ENCODE measurements at places on chromosomes 3 and 15. TPM values are rescaled to one million over a fixed set of nuclear protein-coding genes. Genes with fewer than 3 reads are reported as not detected.

- H3K4me3 ChIP-seq = no peak overlapping the region
- DNase-seq = peak; percentile 75
- peak overlapping the region; percentile 81 for H3K27ac ChIP-seq
Measured at GRCh38 chr15:66780172-66780972, 78.3 kb downstream of the SMAD6 start.

GRCh38 chr3:149480326-149481017, 6.0 kb downstream of the TM4SF4 start:
- no peak overlapping the region for H3K4me3 ChIP-seq
- DNase-seq = peak; percentile 86
- H3K36me3 ChIP-seq = no peaks in the 10 kb centered on the region
- no peaks in the 10 kb centered on the region for H3K27me3 ChIP-seq
- no peak overlapping the region for H3K27ac ChIP-seq

SHF gene
- 8.7 TPM for total RNA-seq

RTP1 gene
- total RNA-seq = not detected

DNA sequence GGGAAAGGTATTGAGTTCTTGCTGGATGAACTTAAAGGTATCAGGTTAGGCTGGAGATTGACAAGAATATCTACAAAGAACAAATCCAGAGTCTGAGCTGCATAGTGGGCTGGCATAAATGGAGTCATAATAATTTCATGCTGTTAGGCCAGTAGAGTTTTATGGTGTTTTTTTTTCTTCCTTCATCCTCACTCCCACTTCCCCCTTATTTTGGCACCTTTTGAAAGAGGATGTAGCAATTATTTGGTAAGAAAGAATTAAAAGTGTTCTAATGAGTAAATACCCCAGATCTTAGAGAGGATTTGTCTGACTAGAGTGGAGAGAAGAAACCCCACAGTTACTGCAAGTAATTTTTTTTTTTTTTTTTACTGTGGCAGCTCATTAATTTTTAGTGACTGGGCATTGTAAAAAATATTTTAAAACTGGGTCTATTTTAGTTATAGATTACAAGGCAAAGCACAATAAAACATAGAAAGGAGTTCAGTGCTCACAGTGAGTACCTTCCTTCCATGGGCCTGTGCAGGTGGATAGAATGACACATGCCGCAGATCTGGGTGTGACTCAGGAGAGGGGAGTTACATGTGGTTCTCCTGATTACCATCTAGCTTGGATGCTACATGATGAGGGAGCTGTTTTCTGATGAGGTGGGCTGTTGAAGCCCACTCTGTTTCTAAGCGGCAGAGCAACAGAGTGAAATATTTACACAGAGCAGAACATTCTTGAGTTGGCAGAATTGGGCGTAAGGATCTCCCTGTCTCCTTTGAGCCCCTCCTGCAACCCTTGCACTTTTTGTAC, 5.3 kb downstream of the EDEM1 start:
- no peaks in the 10 kb centered on the region for H3K4me1 ChIP-seq
- DNase-seq = no peak
- H3K4me3 ChIP-seq = no peak overlapping the region
- H3K27ac ChIP-seq = no peak overlapping the region
- no peaks in the 10 kb centered on the region for H3K27me3 ChIP-seq

GRCh38 chr15:96186105-96186504, 144.4 kb upstream of the NR2F2 start:
- H3K36me3 ChIP-seq = no peaks in the 10 kb centered on the region
- DNase-seq = no peak
- no peak overlapping the region for H3K27ac ChIP-seq
- no peak overlapping the region for H3K4me3 ChIP-seq

- DNase-seq = no peak
- H3K27ac ChIP-seq = no peak overlapping the region
- H3K36me3 ChIP-seq = no peaks in the 10 kb centered on the region
- H3K4me3 ChIP-seq = no peak overlapping the region
- no peaks in the 10 kb centered on the region for H3K27me3 ChIP-seq
- H3K4me1 ChIP-seq = no peaks in the 10 kb centered on the region
Measured at GRCh38 chr3:61960976-61961375, 399.6 kb downstream of the PTPRG start.

- peaks cover 4% of the 10 kb centered on the region for H3K4me1 ChIP-seq
- H3K36me3 ChIP-seq = no peaks in the 10 kb centered on the region
- no peak for DNase-seq
Measured at GRCh38 chr3:45225465-45226205, 452 bp downstream of the TMEM158 start.

- no peak for DNase-seq
- H3K36me3 ChIP-seq = no peaks in the 10 kb centered on the region
Measured at GRCh38 chr3:186185194-186185787, 76.4 kb upstream of the ETV5 start.

GRCh38 chr15:65115542-65115941, 542 bp upstream of the UBAP1L start:
- no peak overlapping the region for H3K27ac ChIP-seq
- no peak for DNase-seq
- H3K4me3 ChIP-seq = no peak overlapping the region
- no peaks in the 10 kb centered on the region for H3K4me1 ChIP-seq
- H3K36me3 ChIP-seq = peaks cover 22% of the 10 kb centered on the region
- H3K27me3 ChIP-seq = no peaks in the 10 kb centered on the region

RCCD1 gene
- 14.8 TPM for total RNA-seq

DNA sequence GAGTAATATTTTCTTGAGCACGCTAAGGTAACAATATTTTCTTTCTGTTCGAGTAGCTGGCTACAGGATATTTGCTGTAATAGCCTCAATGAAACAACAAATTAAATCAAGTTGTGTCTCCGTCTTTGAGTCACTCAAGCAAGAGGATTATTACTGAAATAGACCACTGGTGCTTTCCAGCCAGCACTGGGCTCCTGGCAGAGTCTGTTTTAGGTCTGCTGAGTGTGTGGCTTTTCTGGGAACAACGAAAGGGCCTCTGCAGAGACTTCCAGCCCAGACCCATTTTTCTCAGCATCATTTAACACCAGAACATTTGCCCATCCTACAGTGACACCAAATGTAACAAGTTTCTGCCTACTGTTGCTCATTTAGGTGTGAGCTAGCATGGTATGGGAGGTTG, 652.9 kb downstream of the MAGI1 start:
- no peak for DNase-seq
- H3K4me1 ChIP-seq = no peaks in the 10 kb centered on the region
- H3K36me3 ChIP-seq = no peaks in the 10 kb centered on the region
- H3K27me3 ChIP-seq = no peaks in the 10 kb centered on the region

GRCh38 chr3:36295296-36295695, 85.0 kb upstream of the STAC start:
- no peak overlapping the region for H3K4me3 ChIP-seq
- no peaks in the 10 kb centered on the region for H3K27me3 ChIP-seq
- H3K36me3 ChIP-seq = no peaks in the 10 kb centered on the region
- H3K4me1 ChIP-seq = no peaks in the 10 kb centered on the region
- no peak for DNase-seq

DNA sequence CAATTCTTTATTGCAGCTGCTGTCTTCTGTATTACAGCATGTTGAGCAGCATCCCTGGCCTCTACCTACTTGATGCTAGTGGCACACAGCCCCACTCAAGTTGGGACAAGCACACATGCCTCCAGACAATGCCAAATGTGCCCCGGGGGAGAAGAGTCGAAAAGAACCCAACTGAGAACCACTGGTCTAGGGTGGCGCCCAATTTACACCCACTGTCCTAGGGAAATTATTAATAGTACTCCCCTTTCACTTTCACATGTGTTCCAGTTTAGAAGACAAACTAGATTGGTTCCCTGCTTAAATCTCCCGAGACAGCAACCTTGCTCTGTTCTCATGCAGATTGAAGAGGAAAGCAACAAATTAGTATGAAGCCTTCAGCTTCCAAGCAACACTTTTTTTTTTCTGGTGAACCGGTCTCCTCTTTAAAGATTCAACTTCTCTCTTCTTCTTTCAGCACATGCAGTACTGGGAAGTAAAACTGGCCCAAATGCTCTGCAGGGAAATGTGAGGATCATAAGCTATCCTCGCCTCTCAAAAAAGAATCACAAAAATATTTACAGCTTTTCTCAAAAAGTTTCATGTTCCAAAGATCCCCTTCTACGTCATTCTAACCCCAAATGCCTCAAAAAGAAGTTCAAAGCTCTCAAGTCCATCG, 823.9 kb upstream of the CFAP20DC start:
- H3K4me1 ChIP-seq = no peaks in the 10 kb centered on the region
- no peak overlapping the region for H3K4me3 ChIP-seq
- no peak overlapping the region for H3K27ac ChIP-seq
- H3K36me3 ChIP-seq = no peaks in the 10 kb centered on the region
- no peaks in the 10 kb centered on the region for H3K27me3 ChIP-seq
- no peak for DNase-seq

GRCh38 chr15:63331456-63331855, 50.2 kb downstream of the CA12 start:
- no peak for DNase-seq
- H3K4me3 ChIP-seq = no peak overlapping the region
- no peaks in the 10 kb centered on the region for H3K36me3 ChIP-seq

- H3K27me3 ChIP-seq = no peaks in the 10 kb centered on the region
- DNase-seq = no peak
- no peaks in the 10 kb centered on the region for H3K36me3 ChIP-seq
- H3K27ac ChIP-seq = no peak overlapping the region
- H3K4me3 ChIP-seq = no peak overlapping the region
- H3K4me1 ChIP-seq = no peaks in the 10 kb centered on the region
Measured at GRCh38 chr3:94099311-94099710, 36.5 kb downstream of the NSUN3 start.

ARHGEF26 gene
- total RNA-seq = 5.2 TPM

EPHA3 gene
- 2.4 TPM for total RNA-seq

DNA sequence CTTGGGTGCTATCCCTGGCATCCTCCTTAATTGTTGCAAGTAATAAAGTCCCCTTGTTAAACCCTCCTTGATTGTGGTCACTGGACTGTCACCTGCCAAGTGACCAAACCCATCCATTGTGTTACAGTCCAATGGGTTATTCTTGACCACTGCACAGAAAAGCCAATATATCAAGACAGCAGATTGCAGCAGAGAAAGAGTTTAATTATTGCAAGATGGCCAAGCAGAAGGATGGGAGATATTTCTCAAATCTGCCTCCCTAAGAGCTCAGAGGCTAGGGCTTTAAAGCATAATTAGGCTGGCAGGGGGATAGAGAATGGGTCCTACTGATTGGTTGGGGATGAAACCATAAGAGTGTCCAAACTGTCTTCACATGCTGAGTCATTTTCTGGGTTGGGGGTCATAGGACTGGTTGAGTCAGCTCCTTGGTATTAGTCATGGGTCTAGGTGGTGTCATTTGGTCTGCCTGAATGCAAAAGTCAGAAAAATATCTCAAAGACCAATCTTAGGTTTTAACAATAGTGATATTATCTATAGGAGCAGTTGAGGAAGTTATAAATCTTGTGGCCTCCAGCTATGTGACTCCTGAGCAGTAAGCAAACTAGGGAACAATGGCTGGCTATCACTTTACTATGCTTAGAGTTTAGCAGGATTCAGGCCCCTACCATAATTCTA, 19.1 kb upstream of the XYLB start:
- H3K4me1 ChIP-seq = no peaks in the 10 kb centered on the region
- H3K36me3 ChIP-seq = no peaks in the 10 kb centered on the region
- no peaks in the 10 kb centered on the region for H3K27me3 ChIP-seq

DNA sequence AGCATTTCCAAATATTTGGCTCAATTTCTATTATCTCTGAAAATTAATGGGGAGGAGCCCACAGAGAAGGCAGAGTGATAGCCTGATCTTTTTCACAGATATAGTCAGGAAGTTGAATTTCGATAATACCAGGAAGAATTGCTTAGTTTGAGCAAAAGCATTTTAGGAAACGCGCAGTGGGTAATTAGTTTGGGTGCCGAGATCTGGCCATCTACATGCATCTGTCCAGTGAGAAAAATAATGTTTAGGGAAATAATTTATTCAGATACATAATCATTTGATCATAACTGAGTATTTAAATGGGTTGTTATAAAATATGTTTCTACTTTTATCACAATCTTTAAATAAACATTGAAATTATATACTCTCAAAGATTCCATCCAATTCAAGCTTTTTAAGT, 653.9 kb downstream of the RBMS3 start:
- H3K27ac ChIP-seq = no peak overlapping the region
- no peaks in the 10 kb centered on the region for H3K36me3 ChIP-seq
- no peak overlapping the region for H3K4me3 ChIP-seq
- H3K4me1 ChIP-seq = no peaks in the 10 kb centered on the region
- DNase-seq = no peak

SNTN gene
- 0.27 TPM for total RNA-seq

DNA sequence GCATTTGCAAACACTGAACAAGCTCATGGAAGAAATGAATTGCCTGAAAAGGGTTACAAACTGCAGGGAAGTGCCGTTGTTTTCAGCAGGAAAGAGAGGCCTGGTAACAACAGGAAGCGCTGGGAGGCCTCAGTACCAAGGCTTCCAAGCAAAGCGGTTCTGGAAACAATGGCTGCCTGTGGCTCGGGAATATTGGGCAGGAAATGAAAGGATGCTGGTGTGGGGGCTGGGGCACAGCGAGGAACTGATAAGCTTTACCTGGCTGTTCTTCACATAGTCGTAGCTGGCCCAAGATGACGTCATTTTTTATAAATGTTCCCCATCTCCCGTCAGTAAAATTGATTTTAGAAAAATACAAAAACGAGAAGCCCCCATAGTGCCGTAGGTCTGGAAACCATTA, 55.9 kb downstream of the ARHGAP31 start:
- H3K27me3 ChIP-seq = no peaks in the 10 kb centered on the region
- no peak overlapping the region for H3K27ac ChIP-seq
- no peaks in the 10 kb centered on the region for H3K36me3 ChIP-seq
- no peak for DNase-seq
- H3K4me3 ChIP-seq = no peak overlapping the region
- peaks cover 3% of the 10 kb centered on the region for H3K4me1 ChIP-seq

Data from colonic mucosa (tissue), 4 donors.